Femur (tissue), 1 donor: ENCODE measurements at places on chromosomes 16 and 17.

GRCh38 chr16:55488306-55488705 is 9.3 kb downstream of the MMP2 start:
- peak; percentile 23 for DNase-seq

DNA sequence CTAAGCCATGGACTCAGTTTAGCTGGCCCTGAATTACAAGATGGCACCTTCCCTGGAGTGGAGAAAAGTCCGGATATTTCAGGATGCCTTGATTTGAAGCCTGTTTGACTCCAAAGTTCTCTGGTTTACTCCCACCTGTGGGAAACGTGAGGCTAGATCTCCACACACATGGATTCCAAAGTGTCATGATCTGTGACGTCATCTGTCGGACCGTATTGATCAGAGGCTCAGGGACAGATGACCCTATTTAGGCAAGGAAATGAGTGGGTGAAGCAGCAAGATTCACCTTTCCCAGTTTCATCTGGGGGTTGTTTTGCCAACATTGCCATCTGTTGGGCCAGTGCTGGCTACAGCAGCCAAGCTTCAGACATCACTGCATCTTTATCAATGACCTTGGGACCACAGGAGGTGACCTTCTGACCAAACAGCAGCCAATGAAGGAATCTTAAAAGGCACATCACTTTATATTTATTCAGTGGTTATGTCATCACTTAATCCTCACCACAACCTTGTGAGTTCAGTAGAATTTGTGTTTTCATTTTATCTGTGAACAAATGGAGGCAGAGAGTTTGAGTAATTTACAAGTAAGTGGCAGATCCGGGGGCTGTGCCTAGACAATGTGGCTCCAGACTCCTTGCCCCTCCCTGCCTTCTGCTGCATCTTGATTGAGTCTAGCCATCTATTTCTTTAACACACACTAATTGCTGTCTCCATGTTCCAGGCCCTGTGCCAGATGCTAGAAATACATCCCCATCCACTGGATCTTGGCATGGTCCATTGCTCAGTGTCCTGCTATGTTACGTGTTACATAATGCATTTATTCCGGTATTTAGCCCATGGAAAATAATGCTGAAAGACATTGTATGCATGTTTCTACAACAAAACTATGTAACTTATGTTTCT is 1.5 kb upstream of the CDH13 start:
- no peak for DNase-seq

- peak; percentile 82 for DNase-seq
Measured at GRCh38 chr16:15434425-15435215, at the start of gene BMERB1. Gene BMERB1, plus strand, starts transcription at chr16:15434588. Its CDS starts 66 bp downstream, at chr16:15434654.

GRCh38 chr17:78784352-78784751 is 2.3 kb upstream of the CYTH1 start:
- no peak for DNase-seq

DNA sequence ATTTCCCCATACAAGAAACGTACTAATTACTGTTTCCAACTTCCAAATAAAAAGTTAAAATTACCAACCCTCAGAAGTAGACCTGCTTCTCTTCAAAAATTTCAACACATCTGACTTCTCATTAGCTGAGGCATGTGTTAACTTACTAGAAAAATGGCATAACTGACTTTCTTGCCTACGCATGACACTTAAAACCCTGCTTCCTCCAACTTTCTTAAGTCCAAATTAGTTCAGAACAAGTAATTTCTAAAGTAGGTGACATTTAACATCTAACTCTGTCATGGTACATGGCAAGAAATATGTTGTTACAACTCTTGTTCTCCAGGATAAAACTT is 6.7 kb downstream of the USP7 start:
- no peak for DNase-seq

- DNase-seq = no peak
Measured at GRCh38 chr17:13400491-13400890, 201.2 kb downstream of the HS3ST3A1 start.

DNA sequence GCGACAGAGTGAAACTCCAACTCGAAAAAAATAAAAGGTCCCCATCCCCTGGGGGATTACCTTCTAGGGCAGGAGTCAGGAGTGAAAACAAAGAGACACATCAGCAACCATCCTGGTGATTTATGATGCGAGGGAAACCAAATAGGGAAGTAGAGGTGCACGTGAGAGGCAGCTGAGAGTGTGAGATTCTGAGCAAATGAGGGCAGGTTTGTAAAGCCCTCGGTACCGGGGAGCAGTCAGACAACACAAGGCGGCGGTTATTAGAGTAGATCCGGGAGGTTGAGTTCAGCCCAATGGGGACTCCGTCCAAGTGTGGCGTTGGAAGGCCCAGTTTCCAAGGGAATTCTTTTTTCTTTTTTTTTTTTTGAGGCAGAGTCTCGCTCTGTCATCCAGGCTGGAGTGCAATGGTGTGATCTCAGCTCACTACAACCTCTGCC is 7.4 kb upstream of the ARMC7 start:
- DNase-seq = no peak

GRCh38 chr17:48725004-48725287 is 2.0 kb downstream of the PRAC2 start:
- DNase-seq = no peak
